Regular cardiac myocyte (primary cell): ENCODE measurements at places on chromosomes 7 and 10. TPM values are rescaled to one million over a fixed set of nuclear protein-coding genes. Genes with fewer than 3 reads are reported as not detected.

PAX4 gene
- not detected in 2 replicates for total RNA-seq

IMPDH1 gene
- 42.6 and 75.2 TPM in 2 replicates for total RNA-seq

ALKBH4 gene
- total RNA-seq = 10.7 and 16.3 TPM in 2 replicates

LRRC18 gene
- total RNA-seq = not detected in 2 replicates

MPP7 gene
- total RNA-seq = 0.38 and 0.56 TPM in 2 replicates
